Neural crest cell (in vitro differentiated cells): ENCODE measurements at places on chromosomes 2 and 18.

DNA sequence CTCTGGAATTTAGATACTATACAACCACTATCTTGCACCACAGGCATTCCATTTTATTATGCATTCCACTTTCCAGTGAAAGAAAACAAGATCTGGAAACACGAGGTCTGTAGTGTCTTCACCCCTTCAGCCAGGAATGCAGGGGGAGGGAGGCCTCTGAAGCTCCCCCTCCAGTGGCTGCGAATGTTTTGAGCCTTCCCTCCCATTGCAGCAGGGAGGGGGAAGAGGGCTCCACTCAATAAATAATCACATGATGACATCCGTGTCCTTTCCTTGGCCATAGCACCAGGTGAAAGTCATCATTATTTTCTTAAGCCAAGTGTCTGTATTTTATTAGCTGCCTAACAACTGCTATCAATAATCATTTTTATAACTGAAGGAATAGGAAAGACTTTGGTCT is 38.6 kb downstream of the ALPK2 start:
- no peak for DNase-seq

DNA sequence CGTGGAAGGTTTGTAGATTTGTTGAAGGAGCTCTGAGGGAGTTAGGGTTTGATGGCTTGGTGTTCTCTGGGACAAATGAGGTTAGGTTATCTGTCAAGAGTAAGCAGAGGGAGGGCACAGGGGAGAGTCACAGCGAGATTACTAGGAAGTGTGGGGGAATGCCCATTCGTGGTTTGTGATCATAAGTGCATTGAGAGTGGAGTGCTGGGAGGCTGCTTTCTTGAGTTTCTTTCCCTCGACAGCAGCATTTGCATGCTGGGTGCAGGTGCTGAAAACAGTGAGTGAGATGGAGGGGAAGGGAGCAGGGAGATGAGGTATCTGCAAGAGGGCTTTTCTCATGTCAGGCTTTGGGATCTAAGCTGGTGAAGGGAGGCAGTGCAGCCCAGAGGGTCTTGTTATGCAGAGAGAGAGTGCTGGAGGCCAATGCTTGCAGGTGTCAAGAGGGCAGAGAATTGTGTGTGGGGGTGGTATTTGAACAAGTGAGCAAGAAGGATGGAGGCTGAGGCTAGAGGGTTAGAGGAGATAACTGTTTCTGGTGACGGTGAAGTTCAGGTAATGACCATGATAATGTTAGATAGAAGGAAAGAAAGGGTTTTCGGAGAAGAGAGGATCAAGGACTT is 8.8 kb downstream of the RALB start:
- no peak for DNase-seq

GRCh38 chr2:41707790-41708451 is 339.9 kb upstream of the PKDCC start:
- no peak for DNase-seq

DNA sequence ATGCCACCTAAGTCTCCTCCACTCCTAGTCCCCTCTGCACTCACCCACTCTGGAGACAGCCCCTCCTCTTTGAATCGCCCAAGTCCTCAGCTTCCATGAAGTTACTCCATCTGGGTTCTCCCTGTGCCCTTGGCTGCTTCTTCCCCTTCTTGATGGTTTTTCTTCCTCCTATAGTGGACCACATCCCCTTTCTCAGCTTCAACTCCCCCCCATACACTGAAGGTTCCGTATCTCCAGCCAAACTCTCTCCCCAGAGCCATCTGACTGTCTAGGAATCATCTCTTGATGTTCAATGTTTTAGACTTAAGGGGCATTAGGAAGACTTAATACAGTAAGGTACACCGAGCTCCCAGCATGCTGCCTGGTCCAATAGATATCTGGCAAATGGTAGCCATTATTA is 39.6 kb downstream of the EMX1 start:
- DNase-seq: no peak

GRCh38 chr18:45863469-45863868 is 38.0 kb downstream of the SIGLEC15 start:
- no peak for DNase-seq

DNA sequence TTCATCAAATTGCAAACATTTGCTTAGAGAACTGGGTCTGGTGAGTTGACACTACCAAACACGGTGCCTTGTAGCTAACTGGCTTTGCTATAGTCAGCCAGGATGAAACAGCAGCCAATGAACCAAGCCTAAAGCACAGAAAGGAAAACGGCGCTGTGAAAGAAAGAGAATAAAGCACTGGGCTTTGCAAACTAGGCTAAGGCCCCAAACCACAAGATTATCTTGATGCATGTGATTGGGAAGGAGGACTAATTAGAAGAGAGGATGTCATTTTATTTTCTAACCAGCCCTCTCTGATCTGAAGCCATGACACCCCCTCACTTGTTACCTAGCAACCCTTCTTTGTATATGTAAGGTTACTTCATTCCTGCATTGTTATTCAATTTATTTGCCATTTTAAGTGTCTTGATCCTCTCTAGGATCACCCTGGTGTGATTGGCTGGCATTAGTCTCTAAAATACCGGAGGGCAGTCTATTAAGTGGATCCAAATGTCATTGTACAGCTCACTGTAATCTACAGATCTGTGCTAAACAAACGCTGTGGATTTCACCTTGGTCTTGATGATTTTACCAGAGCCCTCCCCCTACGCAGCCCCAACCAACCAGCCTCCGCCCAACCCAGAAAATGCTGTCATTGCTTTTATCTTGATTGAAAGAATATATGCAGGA is 395.4 kb upstream of the ACVR2A start:
- no peak for DNase-seq

DNA sequence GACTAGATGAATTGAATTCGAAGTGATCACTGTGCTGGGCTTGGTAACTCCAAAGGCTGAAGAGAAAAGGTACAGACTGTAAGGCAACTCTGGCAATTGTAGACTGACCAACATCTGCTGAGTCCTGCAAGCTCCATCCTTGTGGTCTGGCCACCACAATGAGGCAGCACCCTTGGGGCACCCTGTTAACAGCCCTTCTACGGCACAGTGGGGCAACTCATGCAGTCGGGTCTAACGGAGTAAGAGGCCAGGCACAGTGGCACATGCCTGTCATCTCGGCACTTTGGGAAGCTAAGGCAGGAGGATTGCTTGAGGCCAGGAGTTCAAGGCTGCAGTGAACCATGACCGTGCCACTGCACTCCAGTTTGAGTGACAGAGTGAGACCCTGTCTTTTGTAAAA is 126.8 kb downstream of the ZAP70 start:
- no peak for DNase-seq

DNA sequence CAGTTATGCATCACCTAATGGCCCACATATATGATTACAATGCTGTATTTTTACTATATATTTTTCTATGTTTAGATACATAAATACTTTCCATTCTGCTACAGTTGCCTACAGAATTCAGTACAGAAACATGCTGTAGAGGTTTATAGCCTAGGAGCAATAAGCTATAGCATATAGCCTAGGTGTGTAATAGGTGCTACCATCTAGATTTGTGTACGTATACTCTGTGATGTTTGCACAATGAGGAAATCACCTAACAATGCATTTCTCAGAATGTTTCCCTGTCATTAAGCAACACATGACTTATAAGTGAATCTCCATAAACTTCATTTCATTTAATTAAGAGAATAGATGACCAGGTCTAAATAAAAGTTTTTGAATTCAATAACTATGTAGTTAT is 43.5 kb downstream of the SLC38A11 start:
- no peak for DNase-seq
